ENCODE measurements at places on chromosomes 7 and 10. TPM values are rescaled to one million over a fixed set of nuclear protein-coding genes. Genes with fewer than 3 reads are reported as not detected.

The AKR1C8 gene
- not detected for total RNA-seq

The NOS3 gene
- total RNA-seq = 6.8 TPM

The CYP2C19 gene
- 0.42 TPM for total RNA-seq

The DMBT1 gene
- not detected for total RNA-seq

The PTPN20 gene
- 0.99 TPM for total RNA-seq

The JMJD1C gene
- total RNA-seq = 67.5 TPM

DNA sequence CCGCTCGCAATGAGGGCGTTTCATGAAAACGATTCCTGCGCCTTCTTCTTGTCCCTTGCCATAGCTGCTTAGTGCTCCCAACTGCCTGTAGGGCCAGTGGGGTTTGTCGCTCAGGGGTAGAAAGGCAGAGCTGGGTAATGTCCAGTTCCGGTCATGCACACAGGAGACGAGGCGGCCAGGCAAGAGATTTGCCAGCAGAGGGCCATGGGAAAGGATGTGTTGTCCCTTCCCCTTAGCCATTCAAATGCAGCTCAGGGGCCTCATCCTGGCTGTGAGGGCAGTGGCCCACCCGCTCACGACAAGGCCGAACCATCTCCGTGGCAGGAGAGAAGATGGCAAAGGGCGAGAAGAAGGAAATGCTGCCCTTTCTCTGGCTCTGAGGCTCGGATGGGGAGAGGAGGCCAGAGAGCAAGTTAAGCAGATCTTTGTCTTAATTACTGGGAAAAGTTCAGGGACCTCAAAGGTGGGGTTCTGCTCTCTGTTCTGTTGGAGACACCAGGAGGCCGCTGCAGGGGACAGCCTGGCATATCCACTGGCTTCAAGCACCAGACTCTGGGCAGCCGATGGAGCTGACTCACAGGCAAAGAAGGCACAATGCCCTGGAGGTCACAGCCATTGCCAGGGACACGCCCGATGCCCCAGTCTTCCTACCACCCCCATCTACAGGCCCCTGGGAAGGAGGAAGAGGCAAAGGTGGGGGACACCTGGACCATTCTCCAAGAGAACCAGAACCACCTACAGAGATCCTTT lies 534.8 kb upstream of the MGMT start:
- H3K4me1 ChIP-seq = no peaks in the 10 kb centered on the region
- no peak overlapping the region for H3K4me3 ChIP-seq
- H3K27me3 ChIP-seq = peaks cover 11% of the 10 kb centered on the region
- no peak for DNase-seq
- H3K27ac ChIP-seq = no peak overlapping the region

- no peaks in the 10 kb centered on the region for H3K36me3 ChIP-seq
- no peaks in the 10 kb centered on the region for H3K4me1 ChIP-seq
- H3K4me3 ChIP-seq = no peak overlapping the region
Observed at GRCh38 chr7:96414931-96415292, 93.0 kb upstream of the SLC25A13 start.

DNA sequence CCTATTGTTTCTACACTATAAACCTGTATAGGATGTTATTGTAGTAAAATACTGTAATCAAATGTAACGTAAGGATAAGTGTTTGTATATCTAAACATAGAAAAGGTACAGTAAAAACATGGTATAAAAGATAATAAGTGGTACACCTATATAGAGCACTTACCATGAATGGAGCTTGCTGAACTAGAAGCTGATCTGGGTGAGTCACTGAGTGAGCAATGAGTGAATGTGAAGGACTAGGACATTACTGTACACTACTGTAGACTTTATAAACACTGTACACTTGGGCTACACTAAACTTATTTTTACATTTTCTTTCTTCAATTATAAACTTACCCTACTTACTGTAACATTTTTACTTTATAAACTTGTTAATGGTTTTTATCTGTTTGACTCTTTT lies 732.9 kb upstream of the LRRN3 start:
- no peaks in the 10 kb centered on the region for H3K36me3 ChIP-seq
- no peak overlapping the region for H3K4me3 ChIP-seq
- H3K27ac ChIP-seq = no peak overlapping the region
- no peaks in the 10 kb centered on the region for H3K4me1 ChIP-seq
- DNase-seq = no peak
